ENCODE measurements at places on chromosomes 12 and 14. TPM values are rescaled to one million over a fixed set of nuclear protein-coding genes. Genes with fewer than 3 reads are reported as not detected.

SDS gene
- total RNA-seq, result not detected

GARIN6 gene
- total RNA-seq, result not detected

DNA sequence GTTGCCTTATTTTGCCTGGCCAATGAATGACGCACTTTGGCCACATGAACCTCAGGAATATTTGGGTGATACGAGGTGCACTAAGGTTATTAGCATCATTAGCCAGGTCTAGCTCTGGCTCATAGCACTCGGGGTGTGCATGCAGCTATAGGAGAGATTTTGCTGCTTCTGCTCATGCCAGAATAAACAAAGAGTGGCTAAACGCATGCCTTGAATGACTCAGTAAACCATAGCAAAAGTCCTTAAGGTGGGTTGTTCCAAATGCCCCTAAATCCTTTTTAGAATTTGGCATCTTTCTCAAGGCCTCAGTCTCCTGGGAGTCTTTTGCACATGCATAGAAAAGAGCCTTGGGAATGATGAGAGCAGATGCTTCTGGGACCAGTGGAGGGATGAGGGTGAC is 343.7 kb upstream of the FKBP4 start:
- no peak for DNase-seq

NAV3 gene
- not detected for total RNA-seq

- no peak for DNase-seq
Observed at GRCh38 chr14:63760014-63760413, 32.1 kb upstream of the SGPP1 start.

DNA sequence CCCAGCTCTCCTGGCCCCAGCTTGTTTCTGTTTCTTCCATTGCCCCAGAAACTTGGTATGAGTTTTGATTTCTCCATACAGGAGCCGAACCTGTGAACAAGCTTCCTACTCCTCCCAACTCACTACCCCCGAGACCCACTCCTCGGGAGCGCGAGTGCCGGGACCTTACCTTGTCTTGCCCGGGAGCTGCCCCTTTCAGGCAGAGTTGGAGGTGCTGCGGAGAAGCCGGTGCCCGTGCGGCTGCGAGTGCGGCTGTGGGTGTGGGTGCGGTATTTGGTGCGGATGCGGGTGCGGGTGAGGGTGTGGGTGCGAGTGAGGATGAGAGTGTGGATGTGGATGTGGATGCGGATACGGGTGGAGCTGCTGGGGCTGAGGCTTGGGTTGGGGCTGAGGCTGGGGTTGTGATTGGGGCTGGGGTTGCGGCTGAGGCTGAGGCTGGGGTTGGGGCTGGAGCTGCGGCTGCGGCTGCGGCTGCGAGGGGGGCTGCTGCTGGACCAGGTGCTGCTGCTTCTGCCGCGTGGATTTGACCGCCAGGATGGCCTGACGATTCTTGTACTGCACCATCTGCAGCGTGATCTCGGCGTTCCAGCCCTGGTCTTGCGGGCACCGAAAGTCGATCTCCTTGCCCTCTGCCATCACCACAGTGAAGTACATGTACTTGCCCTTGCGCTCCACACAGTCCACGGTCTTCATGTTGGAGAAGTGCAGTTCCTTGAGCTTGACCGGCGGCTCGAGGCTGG is 1.1 kb downstream of the PHLDA1 start:
- peak; percentile 75 for DNase-seq

All from activated naive CD4-positive, alpha-beta T cell treated with anti-CD3 and anti-CD28 coated beads for 36 hours (primary cell).